ENCODE measurements at places on chromosomes 1 and 21.
A peak's percentile ranks its signal among the peaks of the same experiment; 100 is the strongest.

DNA sequence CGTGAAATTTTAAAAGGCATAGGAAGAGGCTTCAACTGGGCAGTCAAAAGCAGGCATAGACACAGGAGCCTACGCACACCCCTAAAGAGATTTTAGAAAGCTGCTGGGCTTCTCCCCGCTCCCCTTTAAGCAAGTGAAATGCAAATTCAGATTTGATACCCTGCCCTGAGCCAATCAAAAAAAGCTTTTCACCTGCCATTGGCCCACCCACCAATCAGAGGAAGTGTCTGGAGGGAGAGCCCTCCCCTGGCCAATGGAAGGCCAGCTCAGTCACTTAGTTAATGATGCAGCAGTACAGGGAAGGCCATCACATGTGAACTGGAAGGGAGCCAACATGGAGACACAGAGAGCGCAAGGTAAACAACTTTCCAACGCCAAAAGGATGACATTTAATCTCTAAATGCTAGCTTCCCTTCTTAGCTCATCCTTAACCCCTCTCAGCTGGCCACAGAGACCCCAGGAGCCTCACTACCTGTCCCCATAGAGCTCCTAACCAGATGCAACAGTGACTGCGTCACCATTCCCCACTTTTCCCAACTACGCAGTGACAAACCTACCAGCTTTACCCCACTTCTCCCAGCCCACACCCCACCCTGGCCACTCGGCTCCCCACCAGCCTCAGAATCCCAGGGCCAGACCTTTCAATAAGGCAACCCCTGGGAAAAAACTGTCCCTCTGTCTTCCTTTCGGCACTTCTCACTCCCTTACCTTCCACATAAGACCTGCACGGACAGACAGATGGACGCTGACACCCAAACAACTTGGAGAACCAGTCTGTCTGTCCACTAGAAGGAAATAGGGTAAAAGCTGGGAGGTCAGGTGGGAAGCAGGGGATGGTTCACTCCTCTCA, 71.0 kb downstream of the CD46 start:
- peak; percentile 7 for DNase-seq

- no peak for DNase-seq
Observed at GRCh38 chr21:40291560-40291959, 424.3 kb downstream of the PCP4 start.

DNA sequence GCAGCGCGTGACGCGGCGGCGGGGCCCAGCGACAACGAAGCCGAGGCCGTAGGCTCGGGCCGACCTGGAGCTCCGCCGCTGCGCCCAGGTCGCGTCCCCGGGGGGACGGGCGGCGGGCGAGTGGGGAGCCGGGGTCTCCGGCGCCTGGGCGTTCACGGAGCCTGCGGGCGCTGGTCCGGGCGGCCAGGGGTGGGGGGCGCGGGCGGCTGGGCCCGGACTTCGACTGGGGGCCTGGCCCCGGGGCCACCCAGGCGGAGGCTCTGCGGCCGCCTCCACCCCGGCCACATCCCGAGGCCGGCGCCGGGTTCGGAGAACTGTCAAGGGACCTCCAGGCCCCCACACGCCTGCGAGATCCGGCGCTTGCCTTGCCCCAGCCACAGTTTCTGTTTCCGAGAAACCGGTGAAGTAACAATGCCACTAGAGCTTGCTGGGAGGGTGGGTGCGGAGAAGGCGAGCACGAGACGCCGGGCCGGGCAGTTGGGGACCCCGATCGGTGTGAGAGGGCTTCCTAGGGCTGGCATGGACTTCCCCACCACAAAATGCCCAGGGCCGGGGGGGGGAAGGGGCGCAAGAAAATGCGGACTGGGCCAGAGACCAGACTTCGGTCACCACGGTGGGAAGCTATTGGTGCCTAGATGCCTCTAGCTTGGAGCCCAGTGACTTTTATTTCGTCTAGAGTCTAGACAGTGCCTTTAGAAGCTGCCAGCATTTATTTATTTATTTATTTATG, 501 bp downstream of the FBXO6 start:
- peak; percentile 16 for DNase-seq

DNA sequence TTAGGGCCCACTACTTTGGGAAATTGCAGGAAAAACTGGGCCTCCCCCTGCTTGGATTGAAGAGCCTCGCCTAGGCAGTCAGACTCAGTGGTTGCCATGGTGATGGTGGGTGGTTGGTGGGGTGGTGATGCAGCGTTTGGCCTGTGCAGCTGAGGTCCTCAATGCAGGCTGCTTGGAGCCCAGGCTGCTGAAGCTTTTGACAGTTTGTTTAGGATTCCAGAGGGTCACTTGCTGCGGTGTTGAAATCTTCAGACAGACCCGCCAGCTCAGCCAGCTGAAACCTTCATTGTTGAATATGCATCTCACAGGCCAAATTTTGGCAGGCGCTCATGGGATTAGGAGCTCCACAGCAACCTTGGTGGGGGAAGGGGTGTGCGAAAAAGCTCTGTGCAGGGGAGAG, 67.9 kb downstream of the CACNA1E start:
- DNase-seq, result no peak

DNA sequence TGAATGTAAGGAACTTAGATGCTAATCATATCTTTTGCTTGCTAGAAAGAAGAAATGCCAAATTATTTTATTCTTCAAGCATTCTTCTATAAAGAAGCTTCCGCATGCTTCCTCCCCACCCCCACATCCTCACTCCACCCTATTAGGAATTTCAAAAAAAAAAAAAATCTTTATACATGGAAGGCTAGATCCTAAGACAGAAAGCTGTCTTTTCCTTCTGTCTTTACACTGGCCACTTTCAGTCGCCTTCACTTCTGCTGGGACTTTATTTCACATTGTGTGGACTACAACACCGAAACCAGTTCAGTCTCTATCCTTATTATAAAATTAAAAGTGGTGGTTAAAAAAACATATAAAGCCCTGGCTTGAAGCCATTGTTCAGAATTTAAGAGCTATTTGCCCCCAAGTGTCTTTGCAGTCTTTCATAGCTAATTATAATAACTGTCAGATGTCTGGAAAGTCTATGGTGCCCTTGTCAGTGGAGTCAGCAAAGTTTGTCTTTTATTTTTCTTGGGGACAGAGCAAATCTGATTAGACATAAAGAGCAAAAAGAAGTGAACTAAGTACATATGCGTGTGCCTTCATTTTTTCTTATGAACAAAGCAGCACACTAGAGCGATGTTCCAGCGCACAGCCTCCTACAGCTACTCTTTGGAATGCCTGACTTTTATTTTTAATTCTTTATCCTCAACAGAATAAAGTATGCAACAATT, 297.7 kb downstream of the PTPRC start:
- no peak for DNase-seq

DNA sequence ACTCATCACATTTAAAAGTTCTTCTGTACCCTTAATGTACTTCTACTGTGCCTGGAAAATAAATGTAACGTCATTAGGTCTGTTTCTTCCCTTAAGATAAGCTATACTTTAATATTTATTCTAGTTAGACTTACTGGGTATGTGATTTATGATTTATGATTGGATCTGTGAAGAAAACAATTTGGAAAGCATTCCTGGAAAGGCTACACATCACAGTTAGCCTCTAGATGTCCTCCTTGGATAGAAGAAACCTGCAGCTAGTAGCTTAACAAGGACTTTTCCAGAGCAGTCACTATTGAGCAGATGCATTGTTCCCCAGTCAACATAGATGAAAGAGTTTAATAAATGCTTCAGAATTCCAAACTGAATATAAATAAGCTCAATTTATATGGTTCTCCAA, 22.2 kb upstream of the ABL2 start:
- DNase-seq, result no peak

GRCh38 chr1:97377432-97378034, 543.3 kb downstream of the DPYD start:
- no peak for DNase-seq

- DNase-seq, result peak; percentile 39
Observed at GRCh38 chr1:152185544-152186391, 26.7 kb upstream of the RPTN start.

DNA sequence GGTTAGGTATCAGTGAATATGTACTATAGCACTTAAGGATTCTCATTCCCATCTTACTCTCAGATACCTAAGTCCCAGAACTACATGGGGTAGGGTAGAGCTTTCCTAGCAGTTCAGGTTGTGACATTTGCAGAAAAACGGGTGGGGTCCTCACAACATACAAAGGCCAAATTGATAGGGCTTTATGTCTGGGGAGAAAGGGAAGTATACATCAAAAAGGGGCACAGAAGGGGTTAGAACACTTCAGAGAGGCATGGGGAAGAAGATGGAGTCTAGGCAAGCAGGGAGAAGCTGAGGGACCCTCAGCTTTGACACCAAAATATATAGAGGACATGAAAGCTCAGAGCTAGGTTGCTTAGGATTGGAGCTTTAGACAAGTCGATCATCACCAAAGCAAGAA, 3.6 kb downstream of the UROD start:
- DNase-seq, result no peak

DNA sequence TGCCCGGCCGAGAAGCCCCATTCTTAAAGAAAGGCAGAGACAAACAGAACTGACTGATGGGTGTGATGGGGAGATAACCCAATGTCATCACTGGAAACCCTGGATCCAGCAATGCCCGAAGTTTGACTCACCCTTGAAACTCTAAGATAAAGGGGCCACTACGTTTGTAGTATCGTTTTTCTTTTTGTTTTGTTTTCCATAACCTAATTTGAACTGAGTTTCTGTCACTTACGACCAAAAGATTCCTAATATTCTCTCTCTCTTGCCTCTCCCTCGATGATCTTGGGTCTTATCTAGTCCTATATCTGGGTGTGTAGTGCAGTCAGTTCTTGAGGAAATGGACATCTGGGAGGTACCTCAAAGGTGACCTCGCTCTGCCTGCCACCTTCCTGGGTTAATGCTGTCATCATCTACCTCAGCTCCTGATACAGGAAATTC, 57.8 kb upstream of the ID3 start:
- no peak for DNase-seq

GRCh38 chr1:205214756-205215155, 3.3 kb upstream of the DSTYK start:
- DNase-seq, result no peak

DNA sequence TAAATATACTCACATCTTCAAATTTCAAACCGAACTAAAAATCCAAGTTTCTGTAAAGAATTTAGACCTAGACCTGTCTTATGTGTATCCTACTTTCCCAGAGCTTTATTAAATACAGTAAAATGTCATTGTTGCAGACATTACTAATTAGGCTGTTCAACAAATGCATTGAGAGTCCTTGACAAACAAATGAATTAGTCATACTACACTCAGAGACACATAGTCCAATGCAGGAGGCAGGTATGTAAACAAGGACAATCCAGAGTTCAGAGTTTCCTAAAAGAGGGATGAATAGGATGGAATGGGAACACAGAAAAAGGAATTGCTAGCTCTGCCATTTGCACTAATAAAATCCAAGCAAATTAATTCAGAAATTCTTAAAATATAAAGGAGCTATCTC, 1.6 kb upstream of the EGLN1 start:
- DNase-seq, result peak; percentile 21

DNA sequence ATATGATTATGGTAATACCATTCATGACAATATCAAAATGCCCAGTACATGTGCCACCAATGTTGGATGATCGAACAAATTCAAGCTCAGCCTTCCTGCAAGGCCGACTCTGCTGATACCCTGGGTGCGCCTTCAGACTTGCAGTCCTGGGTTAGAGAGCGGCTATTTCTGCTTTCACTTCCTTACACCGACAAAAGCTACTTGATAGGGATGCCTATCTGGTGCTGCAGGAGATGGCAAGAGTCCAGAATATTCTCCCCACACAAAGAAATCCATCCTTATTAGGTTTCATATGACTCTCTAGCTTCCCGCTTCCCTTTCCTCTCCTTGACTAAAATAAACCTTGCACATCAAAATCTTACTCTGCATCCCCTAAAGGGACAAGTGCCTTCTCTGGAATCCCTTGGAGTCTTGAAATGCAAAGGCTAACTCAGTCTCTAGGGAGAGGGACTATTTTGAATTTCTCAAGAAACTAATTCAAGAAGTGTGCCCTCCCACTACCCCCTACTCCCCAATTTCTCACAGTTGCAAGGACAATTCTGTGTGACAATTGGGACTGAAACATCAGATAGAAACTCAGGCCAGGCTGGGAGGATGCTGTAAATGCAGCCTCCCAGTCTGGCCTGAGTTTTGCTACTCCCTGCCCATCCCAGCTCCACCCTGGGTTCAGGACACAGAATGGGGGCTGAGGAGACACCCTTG, 103.1 kb upstream of the USP24 start:
- DNase-seq, result no peak

GRCh38 chr1:93638307-93638847, 43.3 kb downstream of the BCAR3 start:
- no peak for DNase-seq

GRCh38 chr1:52636721-52637695, 4.0 kb downstream of the SHISAL2A start:
- DNase-seq, result no peak

DNA sequence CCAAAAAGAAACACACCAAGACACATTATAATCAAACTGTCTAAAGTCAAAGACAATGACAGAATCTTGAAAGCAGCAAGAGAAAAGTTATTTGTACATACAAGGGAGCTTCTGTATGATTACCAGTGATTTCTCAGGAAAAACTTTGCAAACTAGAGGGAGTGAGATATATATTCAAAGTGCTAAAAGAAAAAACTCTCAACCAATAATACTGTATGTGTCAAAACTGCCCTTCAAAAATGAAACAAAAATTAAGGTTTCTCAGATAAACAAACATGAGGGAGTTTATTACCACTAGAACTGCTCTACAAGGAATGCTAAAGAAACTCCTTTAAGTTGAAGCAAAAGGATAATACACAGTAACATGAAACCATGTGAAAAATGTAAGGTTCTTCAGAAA, 79.4 kb downstream of the LBR start:
- DNase-seq, result no peak

DNA sequence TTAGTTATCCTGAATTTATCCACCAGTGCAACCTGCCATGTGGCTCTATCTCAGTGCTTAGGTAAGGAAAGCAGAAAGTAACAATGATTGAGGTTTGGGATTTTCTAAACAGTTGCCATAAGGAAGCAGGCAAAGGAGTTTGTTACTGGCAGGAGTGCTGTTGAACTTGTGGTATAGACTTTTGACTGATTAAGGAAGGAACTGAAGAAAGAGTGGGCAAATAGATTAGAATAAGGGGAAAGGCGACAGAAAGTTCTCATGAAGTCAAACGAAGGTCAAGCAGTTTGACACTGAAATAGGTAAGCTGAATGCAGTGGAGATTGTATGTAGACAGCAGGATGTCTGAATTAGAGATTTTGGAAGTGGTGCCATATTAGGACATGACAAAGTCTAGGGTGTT, 24.2 kb upstream of the CR2 start:
- no peak for DNase-seq

- DNase-seq, result no peak
Observed at GRCh38 chr1:116852367-116852766, 57.3 kb upstream of the PTGFRN start.

Data from NCI-H2081 (cell line).